Motor neuron (in vitro differentiated cells): ENCODE measurements at places on chromosomes 5 and 9. TPM values are rescaled to one million over a fixed set of nuclear protein-coding genes. Genes with fewer than 3 reads are reported as not detected.

Gene NR5A1
- total RNA-seq, result 0.58 and 0.62 TPM in 2 replicates

Gene LCN1
- total RNA-seq, result not detected in 2 replicates

Gene GPR151
- total RNA-seq, result 0.47 and 0.53 TPM in 2 replicates

Gene GDA
- total RNA-seq, result 10.9 and 11.0 TPM in 2 replicates

Gene MAPKAP1
- 50.6 and 51.5 TPM in 2 replicates for total RNA-seq

Gene SLC34A3
- 0.49 and 0.60 TPM in 2 replicates for total RNA-seq

Gene RRAGA
- total RNA-seq, result 50.5 and 56.8 TPM in 2 replicates

Gene ARID3C
- total RNA-seq, result 0.14 and 0.21 TPM in 2 replicates

Gene DBN1
- total RNA-seq, result 139 and 155 TPM in 2 replicates

Gene TMEM8B
- total RNA-seq, result 14.0 and 16.2 TPM in 2 replicates

Gene IFNB1
- total RNA-seq, result 0.43 and 0.89 TPM in 2 replicates

Gene CAMK2A
- total RNA-seq, result 0.13 and 1.5 TPM in 2 replicates

Gene C1QTNF2
- 0.67 and 0.86 TPM in 2 replicates for total RNA-seq

Gene IRX4
- total RNA-seq, result 0.24 TPM in 1 of 2 replicates, not detected in the other

Gene WDR31
- total RNA-seq, result 3.1 and 3.5 TPM in 2 replicates

Gene FOXD1
- total RNA-seq, result 4.8 and 6.6 TPM in 2 replicates

Gene SPINK13
- 0.25 TPM in 1 of 2 replicates, not detected in the other for total RNA-seq

Gene FASTKD3
- 20.4 and 21.5 TPM in 2 replicates for total RNA-seq

Gene THBS4
- 9.7 and 10.0 TPM in 2 replicates for total RNA-seq
